ENCODE measurements at places on chromosomes 5 and 9.

- DNase-seq: no peak
Measured at GRCh38 chr9:38347271-38347671, 45.2 kb upstream of the ALDH1B1 start.

- no peak for DNase-seq
Measured at GRCh38 chr5:179880066-179880650, 21.5 kb upstream of the MRNIP start.

DNA sequence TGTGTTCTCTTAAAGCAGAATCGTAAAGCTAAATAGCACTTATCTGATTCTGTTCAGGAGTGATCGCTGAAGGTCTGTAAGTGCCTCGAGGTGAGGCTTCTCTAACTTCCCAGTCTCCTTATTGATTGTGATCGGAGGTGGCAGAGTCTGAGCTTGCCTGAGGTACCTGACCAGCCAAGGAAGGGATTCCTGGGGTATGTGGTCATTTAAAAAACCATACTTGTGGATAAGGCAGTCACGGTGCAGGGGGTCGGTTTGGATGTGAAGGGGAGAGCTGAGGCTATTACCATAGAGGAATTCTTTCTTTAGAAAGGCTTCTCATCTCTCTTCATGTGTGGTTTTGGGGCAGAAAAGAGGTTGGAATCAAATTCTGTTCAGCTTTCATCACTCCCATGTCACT is 193.7 kb downstream of the TLE4 start:
- DNase-seq: no peak

- no peak for DNase-seq
Measured at GRCh38 chr5:144582066-144582465, 411.4 kb downstream of the KCTD16 start.

- DNase-seq: no peak
Measured at GRCh38 chr9:17824191-17824590, 245.3 kb downstream of the SH3GL2 start.

DNA sequence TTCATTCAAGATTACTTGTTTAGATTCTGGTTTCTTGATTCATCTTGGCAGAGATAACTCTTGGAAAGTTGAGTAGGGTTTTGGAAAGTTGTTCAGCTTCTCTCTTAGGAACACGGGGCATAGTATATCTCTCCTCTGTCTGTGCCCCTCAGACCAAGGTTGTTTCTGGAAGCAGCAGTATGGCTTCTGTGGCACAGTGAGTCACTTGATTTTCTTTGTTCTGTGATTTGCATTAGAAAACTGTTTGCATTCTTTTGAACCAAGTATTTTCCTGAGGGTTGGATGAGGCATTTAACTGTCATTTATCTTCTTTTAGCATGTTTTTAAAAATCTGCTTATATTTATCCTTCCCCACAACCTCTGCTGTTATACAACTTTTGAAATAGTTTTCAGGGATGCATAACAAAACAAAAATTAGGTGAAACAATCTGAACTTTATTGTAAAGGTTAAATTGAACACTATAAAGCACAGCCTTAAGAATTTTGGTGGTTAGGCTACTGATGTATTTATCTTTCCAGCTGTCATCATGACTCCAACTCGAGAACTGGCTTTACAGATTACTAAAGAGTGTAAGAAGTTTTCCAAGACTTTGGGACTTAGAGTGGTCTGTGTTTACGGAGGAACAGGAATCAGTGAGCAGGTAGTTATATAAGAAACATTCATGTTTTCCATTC is 26.5 kb downstream of the DDX46 start:
- DNase-seq: no peak

- no peak for DNase-seq
Measured at GRCh38 chr5:95899006-95899405, 62.6 kb downstream of the ELL2 start.

DNA sequence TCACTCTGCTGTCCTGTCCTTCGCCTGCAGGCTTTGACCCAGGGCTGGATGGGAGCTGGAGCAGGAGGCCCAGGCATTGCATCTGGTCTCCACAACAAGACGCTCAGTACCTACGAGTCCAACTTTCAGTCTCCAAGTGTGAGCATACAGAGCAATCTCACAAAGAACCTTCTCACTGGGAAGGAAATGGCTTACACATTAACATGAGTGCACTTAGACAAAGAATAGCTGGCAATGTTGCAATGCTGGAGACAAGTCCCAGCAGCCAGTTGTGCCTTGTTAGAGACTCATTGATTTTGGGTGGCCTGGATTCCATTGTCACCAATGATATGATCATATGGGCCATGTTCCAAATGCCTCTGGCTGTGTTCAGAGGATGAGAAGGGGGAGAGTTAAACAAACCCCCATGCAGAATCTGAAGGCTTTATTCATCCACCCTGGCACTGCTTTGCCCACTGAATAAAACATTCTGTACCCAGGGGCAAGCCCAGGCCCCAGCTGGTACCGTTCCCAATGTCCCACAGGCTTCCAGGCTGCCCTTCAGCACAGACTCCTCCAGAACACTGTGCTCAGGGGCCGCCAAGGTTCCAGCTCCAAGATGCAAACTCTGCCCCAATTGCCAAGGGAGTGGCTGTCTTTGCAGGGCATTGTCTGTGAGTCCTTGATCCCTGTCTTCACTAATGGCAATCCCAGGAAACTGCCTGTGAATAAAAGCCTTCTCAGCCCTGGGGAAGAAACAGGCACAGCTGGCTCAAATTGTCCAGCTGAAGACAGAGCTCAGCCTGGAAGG is 185.5 kb downstream of the HSD17B3 start:
- no peak for DNase-seq

DNA sequence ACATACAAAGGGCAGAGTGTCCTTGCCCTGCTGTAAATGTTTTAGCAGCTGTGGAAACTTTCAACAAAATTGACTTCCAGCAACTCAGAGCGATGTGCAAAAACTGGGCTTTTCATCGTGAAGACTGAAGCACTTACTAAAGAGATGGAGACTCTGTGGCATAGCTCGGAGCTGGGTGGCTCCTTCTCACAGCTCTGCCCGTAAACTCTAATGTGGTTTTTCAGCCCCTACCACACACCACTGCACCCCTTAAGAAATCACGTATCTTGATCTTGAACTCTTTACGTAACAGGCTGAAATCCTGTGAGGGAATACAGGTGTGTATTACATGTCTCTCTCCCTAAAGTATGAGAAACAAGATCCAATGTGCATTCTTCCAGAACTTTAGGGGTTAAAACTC is 124.4 kb downstream of the MEF2C start:
- no peak for DNase-seq

- DNase-seq: no peak
Measured at GRCh38 chr9:113614843-113615648, 151.5 kb downstream of the RGS3 start.

DNA sequence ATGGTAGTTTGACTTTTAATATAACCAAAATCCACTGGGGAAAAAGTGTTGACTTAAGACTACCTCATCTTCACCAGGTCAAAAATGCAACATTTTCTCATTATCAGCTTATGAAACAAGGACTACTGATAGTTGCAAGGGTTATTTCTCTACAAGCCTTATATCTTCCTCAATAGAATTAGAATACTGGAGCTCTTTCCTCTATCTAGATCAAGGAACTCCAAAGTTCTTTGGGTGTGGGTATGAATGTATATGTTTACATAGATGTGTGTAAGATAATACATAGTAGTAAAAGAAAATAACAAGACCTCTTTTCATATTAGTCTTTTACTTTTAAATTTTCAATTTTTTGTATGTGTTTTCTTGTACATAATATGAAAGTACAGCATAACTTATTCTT is 244.5 kb downstream of the MLLT3 start:
- no peak for DNase-seq

DNA sequence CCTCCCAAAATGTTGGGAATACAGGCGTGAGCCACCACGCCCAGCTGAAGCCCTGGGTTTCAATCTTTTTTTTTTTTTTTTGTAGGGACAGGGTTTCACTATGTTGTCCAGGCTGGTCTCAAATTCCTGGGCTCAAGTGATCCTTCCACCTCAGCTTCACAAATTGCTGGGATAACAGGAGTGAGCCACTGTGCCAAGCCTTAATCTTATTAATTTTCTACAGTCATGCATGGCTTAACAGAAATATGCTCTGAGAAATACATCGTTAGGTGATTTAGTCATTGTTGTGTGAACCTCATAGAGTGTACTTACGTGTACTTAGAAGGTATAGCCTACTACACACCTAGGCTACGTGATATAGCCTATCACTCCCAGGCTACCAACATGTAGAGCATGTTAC is 31.0 kb downstream of the GLDC start:
- DNase-seq: no peak

DNA sequence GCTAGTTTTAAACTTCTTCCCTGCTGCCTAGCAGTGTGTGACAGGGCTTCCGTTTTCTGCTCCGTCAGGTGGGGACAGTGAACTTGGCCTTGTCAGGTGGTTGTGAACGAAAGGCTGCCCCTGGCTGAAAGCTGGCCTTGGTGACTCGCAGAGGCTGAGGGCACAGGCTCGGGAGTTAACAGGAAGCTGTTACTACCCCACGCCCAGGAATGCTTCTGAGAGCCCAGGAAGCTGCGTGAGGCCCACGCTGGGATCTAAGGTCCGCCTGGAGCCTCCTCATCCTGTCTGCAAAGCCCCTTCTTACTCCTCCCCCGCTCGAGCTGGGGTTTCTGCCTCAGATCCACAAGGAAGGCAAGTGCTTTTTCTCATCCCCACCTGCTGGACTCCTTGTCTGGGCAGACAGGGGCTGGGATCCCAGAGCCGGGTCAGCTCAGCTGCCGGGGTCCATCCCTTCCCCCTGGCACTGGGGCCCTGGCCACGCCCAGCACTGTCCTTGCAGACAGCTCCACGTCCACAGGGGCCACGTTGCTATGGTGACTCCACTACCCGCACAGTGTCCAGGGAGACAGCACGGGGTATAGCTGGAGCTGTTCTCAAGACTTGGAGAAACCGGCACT is 124.7 kb upstream of the TBC1D2 start:
- no peak for DNase-seq

GRCh38 chr9:32918628-32919027 is 82.8 kb downstream of the APTX start:
- no peak for DNase-seq

- no peak for DNase-seq
Measured at GRCh38 chr9:137913771-137914767, 36.5 kb downstream of the CACNA1B start.

GRCh38 chr5:158638396-158638795 is 461.3 kb downstream of the EBF1 start:
- DNase-seq: no peak

- no peak for DNase-seq
Measured at GRCh38 chr5:140707812-140708211, 7.6 kb downstream of the ZMAT2 start.

DNA sequence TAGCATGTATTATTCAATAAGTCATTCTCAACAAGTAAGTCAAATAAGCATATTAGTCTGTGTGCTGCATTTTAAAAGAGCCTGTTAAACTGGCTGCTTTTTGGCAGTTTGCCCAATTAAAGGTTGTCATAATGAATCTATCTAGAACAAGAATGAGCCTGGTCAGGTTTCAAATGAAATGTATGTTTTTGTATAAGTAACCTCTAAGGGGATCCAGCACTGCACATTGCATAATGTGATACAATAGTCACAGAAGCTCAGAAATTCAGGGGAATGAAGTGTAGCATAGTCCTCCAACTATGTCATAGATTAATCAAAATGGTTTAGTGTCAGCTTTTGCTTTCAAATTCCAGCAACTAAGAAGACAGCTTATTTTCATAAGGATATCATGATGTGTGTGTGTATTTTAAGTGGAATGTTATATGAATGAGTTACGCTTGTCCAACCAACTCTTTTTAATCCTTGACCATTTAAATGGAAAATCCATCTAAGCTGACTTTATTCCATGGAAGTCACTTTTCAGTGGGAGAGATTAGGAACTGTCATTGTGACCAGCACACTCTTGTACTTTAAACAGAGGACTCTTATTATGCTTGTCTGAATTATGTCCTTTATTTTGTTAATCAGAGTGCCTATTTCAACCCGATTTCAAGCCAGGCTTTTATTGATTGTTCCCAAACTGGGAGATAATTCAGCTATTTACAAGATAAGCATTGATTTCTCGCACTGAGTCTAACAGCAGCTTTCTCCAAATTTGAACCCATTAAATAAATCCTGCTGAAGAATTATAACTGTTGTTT is 283.9 kb upstream of the ADAMTSL1 start:
- no peak for DNase-seq

DNA sequence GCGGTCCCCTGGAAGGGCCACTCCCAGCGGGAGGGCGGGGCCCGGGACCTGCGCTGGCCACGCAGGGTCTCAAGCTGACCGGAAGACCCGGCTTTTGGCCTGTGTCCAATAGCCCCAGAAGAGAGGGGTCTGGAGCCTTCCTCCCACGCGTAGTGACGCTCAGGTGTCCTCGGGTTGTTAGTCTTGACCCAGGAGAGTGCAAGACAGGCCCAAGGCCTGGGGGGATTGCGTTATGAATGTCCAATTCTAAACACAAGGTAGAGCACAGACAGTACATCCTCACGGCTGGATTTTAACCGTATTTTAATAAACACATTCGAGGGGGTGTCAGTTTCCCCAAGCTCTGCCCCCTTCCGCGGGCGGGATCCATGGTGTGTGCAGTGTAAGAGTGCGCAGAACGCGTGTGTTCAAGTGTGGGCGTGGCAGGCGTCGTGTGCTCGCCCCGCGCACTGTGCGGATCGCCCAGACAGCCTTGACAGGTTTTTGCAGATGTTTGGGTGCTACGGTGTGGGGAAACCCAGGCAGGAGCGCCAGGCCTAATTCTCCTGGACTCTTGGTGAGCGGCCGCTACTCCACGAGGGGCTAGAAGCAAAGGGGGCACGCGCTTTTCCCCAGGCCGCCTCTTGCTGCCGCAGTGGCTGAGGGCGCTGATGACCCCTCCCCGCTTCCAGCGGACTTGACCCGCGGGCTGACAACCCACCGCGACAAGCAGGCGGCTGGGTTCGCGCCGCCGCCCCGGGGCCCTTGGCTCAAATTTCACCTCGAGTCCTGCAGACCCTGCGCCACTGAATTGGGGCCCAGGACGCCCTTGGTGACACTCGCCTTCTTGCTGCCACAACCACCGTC is 6.1 kb upstream of the DMRT3 start:
- no peak for DNase-seq

DNA sequence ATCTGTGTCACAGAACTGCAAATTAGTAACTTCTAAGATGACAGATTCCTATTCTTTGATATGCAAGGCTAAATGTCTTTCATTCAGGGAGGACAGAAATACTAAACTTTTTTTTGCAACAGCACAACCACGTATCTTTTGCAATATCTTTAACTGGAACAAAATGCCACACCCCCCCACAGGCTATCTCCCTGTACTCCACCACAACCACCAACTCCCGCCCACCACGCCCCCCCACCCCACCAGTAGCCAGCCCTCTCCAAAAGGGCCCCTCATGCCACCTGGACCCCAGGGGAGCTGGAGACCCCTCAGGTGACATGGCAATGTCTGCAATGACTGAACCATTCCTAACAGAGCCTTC is 131.8 kb downstream of the ROR2 start:
- no peak for DNase-seq

GRCh38 chr5:35819668-35820067 is 37.0 kb upstream of the IL7R start:
- no peak for DNase-seq

DNA sequence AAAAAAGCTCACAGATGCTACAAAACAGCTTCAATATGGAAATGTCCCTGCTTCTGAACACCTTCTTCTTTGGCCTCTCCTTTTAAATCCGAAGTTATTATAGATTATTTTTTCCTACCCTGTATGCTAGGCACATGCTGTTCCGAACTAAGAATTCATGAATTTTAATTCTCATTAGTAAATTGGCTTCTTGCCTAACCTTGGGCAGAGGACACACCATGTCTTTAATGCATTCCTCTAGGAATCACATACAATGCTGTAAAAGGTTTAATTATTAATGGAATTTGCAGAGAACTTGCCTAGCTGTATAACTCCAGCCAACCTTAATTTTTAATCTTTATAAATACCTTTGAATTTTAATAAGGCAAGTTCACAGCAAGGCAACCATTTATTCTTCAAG is 234.4 kb downstream of the NTRK2 start:
- DNase-seq: no peak

- DNase-seq: no peak
Measured at GRCh38 chr9:105142406-105143135, 101.9 kb upstream of the SLC44A1 start.
